ENCODE measurements at places on chromosomes 6 and 20.

- DNase-seq, result no peak
Measured at GRCh38 chr20:62087227-62087626, 21.5 kb upstream of the TAF4 start.

DNA sequence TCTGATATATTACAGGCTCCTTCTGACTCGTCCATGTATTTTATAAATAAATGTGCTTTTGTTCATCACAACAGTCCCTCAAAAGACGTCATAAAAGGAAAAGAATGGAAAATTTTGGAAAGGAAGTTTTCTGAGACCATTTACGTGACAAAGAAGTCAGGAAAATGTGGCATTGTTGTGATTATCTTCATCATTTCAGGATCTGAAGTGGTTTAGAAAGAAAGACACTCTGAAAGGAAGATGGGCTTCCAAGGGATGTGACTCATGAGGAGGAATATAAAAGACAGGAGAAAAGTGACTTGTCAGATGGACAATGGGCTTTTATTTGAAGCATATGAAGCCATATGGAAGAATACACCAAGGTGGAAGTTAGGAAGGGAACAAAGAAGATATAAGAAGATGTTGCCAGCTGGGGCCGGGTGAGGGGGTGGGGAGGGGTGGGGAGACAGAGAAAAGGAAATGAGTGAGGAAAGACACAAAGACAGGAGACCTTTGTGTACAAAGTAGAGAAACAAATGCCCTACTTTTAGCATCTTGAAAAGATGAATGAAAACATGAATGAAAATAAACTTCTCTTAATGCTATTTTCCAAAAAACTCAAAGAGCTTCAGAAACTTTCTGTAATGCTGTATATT, 190.3 kb upstream of the PREP start:
- no peak for DNase-seq

DNA sequence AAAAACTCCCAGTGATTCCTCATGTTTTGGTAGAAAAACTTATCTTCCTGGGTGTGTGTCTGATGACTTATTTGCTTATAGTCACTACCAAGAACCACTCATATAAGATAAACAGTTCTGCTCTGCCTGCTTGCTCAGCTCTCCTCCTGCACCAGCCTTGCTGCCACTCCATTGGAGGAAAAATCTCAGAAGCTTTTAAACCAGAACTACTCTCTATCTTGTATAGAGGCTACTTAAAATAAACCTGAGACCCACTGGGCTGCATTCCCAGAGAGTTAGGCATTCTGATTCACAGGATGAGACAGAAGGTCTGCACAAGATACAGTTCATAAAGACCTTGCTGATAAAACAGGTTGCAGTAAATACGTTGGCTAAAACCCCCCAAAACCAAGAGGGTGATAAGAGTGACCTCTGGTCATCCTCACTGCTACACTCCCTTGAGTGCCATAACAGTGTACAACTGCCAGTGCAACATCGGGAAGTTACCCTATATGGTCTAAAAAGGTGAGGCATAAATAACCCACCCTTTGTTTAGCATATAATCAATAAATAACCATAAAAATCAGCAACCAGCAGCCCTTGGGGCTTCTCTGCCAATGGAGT, 728.3 kb downstream of the EPHA7 start:
- no peak for DNase-seq

GRCh38 chr6:16985513-16986284, 116.2 kb upstream of the STMND1 start:
- no peak for DNase-seq

- DNase-seq, result no peak
Measured at GRCh38 chr6:23250556-23250955, 681.2 kb downstream of the HDGFL1 start.

DNA sequence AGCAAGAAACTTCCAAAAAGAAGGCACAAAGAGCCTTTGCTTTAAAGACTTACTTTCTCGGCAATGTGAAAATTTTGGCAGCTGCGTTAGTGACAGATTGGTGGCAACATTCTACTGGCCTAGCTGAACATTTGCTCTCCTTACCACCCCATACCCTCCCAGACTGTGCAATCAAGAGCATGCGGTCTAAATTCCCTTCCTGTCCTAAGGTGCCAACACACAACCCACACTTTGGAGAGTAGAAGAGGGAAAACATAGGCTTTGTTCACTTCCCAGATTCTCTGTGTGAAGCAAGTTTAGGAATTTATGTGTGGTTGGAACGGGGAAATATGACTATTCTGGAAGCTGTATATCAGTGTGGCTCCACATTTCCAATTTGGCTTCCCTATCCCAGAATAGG, 29.8 kb upstream of the NEDD9 start:
- no peak for DNase-seq

- DNase-seq, result no peak
Measured at GRCh38 chr6:151185148-151185547, 54.6 kb upstream of the AKAP12 start.

- no peak for DNase-seq
Measured at GRCh38 chr20:20887593-20888265, 175.3 kb upstream of the RALGAPA2 start.

GRCh38 chr6:72649032-72649984, 27.4 kb downstream of the KCNQ5 start:
- DNase-seq, result no peak

DNA sequence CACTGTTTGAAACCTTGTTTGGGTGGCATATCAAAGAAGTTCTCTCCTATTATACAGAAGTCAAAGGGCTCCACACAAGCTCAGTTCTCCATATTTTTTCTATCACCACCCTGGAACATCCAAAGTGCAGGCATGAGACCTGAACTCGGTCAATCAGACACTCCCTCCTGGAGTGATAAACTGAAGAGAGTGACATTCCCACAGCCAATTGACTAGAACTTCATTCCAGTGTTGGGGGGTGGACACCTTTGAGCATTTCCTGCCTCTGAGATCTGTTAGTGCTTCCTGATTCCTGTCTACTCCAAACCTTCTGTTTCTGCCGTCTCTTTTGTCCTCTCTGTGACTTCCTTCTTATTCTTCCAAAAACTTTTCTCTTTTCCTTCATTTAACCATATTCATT, 220.7 kb upstream of the NOX3 start:
- no peak for DNase-seq

All from CD4-positive, alpha-beta T cell treated with Interleukin-1 beta for 1 hour (primary cell).